Bronchial epithelial cell (primary cell): ENCODE measurements at places on chromosomes 13 and 19.

GRCh38 chr13:73136776-73137175 is 78.0 kb downstream of the KLF5 start:
- DNase-seq: no peak

- peak; percentile 62 for DNase-seq
Observed at GRCh38 chr13:98658131-98658530, 81.2 kb upstream of the STK24 start.

DNA sequence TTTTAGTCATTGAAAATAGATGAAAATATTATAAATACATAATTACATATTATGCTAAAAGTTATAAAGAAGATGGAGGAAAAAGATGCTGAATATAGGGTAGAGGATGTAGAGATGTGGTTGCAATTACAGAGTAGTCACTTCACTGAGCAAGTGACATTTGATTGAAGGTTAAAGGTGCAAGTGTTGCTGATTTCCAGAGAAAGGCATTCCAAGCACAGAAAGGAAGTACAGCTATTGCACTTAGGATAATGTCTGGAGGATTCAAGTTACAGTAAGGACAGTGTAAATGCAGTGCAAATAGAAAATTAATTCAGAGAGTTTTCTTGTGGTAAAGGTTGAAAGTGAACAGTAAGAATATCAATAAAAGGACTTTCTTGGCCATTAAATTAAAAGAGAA is 1721.8 kb downstream of the PCDH9 start:
- no peak for DNase-seq

DNA sequence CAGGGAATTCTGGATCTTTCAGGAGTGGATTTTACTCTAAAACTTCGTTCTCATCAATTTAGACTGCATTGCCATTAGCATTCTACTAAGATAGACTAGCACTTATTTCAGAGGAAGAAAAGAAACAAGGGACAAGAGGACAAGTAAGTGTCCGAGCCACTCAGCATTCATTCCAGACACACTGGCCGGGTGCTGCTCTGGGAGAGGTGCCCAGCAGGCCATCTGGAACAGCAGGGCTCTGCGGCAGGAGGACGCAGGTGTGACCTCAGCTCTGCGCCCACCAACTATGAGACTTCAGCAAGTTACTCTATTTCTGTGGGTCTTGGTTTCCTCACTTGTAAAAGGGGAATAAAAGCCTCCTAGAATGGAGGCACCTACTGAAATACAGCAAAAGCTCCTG is 4.2 kb downstream of the EPS15L1 start:
- no peak for DNase-seq

DNA sequence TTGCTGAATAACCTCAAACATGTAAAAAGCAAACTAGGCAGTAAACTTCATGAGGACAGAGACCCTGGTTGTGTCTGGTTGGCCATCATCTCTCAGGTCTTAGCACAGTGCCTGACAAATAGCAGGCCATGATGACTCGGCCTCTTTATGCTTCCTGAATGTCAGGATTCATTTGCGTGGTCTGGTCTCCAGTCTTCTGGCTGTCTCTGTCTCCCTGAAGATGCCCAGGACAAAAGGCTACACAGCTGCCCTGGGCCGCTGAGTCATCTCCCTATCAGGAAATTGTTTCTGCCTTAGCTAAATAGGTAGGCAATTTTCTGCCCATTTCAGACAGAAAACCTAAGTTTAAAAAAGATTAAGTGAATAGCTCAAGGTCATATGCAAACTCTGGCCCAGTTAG is 84.1 kb upstream of the FNDC3A start:
- peak; percentile 81 for DNase-seq

DNA sequence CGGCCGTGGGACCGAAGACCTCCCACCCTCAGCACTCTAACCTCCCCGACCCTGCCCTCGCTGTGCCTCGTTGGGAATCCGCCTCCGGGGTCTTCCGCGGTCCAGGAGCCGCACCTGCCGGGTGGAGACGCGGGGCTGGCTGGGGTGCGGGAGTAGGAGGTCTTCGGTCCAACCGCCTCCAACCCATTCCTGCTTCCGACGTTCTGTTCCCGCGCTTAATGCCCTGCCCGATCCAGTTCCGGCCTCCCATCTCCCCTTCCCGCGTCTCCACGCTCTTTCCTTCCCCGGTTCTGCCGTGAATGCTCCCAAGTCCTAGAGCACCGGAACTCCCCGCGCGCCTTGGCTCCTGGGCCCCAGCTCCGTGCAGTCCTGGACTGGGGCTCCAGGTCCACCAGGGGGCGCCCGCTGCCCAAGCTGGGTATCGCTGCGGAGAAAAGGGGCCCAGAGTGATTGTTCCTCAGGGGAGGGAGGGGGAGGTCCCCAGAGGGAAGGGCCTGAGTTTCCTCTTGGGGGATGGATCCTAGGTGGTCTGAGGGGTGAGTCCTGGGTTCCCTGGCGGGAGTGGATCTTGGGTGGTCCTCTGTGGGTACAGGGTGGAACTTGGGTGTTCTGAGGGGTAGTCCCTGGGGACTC is 14.1 kb upstream of the TNFSF9 start:
- peak; percentile 49 for DNase-seq

GRCh38 chr13:99737481-99738245 is 233.9 kb downstream of the ZIC5 start:
- no peak for DNase-seq

GRCh38 chr13:104592127-104592526 is 1525.9 kb upstream of the SLC10A2 start:
- DNase-seq: peak; percentile 87

- no peak for DNase-seq
Observed at GRCh38 chr13:50693727-50694126, 149.8 kb downstream of the DLEU7 start.

DNA sequence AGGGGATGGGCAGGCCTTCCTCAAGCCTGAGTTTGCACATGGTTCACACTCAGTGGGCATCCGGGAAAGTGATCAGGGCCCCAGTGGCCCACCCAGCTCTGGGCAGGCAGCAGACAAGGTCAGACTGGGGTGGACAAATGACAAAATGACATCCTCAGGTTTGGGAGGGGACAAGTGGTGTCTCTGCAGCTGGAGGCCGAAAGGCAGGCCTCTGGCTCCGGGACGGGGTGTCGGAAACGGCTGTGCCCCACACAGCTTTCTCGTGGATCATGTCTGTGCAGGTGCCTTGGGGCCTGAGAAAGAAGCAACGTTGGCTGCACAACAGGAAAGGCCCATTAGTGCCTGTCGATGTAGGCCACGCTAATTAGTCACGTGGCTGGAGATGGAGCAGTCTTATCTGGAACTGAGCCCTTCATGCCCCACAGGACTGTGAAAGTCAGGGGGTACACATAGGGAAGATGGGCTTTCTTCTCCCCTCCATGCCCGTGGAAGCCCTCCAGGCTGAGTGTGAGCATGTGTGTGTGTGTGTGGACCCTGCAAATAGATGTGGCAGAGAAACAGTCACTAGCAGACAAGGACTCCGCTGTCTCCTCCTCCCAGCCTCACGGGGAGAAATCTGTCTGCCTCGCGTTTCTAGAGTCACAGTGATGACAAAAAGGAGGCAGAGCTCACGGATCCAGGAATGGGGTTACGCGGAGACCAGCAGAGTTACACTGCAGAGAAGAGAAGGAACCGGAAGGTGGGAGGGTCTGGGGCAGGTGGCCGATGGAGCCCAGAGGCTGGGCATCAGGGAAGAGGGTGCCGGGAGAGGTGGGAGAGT is 44.2 kb downstream of the CHST8 start:
- no peak for DNase-seq

DNA sequence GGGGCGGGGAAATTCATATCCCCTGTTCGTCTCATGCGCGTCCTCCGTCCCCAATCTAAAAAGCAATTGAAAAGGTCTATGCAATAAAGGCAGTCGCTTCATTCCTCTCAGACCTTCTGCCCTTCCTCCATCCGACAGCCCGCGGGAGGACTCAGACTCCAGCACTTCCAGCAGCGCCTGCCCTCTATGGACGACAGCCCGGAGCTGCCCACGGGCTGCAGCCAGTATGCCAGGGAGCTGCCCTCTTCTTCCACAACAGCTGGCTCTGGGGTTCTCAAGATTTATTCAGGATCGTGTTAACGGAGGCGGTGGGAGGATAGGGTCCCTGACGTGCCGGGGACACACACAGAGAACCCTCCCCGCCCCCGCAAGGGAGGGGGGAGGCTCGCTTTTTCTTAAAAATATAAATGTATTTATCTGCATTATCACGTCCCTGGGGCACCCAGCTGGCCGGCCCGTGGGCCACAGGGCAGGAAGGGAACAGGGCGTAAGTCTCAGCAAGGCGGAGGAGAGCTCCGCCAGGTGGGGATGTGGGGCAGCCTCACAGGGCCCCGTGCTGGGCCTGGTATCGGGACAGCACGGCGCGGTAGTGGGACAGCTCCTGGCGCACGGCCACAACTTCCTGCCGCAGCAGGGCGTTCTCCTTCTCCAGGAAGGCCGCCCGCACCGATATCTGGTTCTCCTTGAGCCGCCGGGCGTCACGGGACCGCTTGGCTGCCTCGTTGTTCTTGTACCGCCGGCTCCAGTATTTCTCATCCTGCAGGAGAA is 6.7 kb downstream of the DBP start:
- no peak for DNase-seq

GRCh38 chr13:21216332-21216731 is 39.9 kb downstream of the MRPL57 start:
- DNase-seq: no peak

DNA sequence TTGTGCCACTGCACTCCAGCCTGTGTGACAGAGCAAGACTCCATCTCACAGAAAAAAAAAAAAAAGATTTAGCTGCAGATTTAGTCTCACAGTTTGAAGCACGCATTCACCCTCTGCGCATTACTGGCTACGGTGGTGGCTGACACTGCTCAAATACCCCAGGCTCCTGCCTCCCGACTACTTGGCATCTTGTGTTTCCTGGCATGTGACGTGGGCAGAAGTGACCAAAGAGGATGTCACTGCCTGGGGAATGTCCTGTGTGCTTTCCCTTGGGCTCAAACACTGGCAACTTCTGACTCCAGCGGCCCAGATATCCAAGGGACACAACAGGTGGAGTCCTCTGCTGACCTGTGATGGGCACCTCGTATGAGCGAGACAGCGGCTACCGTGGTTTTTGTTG is 24.7 kb upstream of the EIF3G start:
- no peak for DNase-seq

GRCh38 chr19:46371371-46371901 is 24.5 kb downstream of the PPP5C start:
- DNase-seq: peak; percentile 24

- DNase-seq: peak; percentile 18
Observed at GRCh38 chr19:44303976-44304568, 753 bp downstream of the ZNF235 start.

DNA sequence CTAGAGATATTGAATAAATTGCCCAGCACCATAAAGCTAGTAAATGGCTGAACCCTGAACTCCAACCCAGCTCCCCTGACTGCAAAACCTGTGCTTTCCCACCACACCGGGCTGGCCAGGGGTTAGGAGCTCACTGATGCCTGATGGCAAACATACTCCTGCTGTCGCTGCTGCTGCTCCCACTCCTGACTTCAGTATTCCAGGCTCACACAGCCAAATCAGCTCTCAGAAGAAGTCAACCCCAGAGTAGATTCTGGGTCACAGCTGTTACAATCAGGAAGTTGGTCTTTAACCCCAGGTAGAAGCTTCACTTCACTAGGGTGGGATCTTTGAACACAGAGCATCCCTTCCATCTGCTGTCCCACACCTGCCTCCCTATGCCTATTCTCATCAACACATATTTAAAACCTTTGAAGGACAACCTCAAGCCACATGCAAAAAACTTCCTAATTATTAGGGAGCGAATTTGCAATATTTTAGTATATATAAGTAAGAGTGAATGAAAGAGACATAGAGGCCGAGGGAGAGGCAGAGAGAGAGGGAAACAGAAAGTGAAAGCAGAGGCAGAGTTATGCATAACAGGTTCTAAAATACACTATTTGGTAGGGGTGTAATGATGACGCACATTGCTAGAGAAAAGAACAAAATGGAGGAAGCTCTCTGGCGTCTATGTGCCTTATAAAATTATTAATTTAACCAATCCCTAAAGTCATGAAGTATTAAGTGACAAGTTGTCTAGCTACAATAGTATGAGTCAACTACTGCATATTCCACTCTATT is 99.4 kb upstream of the SERP2 start:
- DNase-seq: peak; percentile 64

DNA sequence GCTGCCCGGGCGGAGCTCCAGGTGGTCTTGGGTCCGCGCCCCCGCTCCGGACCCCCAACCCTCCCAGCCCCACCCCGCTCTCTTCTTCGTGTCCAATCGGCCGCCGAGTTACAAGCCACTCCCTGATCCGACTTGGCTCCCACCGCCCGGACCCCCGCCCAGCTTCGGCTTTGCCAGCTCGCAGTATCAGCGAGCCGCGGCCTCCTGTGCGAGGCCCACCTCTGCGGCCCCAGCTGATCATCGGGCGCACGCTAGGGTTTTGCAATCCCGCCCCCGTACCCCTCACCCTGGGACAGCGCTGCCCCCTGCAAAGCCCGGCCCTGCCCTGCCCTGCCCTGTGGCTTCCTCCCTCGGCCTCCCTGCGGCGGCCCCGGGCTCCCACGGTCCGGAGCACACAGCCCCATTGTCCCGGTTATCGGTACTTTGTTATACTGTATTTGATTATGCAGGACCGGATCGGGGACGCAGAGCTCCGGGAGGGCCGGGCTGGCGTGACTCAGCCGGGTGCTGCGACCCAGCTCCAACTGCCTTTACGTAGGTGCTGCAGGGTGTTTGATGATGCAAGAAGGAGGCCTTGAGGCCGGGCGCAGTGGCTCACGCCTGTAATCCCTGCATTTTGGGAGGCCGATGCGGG is 598 bp upstream of the LPAR2 start:
- DNase-seq: peak; percentile 82

DNA sequence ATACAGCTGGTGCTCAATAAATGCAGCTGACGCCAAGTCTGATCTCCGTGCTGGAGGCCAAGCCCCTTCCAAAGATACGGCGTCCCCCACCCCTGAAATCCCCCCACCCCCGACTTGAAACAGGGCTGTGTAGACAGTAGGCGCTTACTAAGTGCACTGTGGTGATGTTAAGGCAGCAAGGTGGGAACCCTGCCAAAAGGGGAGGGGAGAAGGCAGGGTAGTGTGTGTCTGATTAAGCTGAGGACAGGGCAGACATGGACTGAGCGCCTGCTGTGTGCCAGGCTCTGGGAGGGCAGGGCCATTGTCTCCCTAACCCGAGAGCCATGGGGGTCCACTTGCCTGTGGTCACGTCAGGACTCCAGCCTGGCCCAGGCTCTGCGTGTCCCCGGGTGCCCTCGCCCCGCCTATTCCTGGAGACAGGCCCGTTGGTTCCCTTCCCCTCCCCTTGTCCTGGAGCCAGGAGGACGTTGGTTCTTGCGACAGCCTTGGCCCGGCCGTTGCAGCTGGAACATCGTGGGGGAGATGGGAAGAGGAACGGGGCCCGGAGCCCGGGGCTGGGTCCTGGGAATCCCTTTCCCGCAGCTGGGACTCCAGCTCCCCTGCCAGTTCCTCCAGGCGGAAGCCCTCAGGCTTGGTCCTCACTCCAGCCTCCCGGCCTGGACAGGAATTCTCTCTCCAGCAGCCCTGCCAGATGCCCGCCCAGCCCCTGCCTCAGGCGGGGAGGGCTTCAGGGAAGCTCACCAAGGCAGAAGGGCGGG is 1.7 kb upstream of the ELANE start:
- no peak for DNase-seq

DNA sequence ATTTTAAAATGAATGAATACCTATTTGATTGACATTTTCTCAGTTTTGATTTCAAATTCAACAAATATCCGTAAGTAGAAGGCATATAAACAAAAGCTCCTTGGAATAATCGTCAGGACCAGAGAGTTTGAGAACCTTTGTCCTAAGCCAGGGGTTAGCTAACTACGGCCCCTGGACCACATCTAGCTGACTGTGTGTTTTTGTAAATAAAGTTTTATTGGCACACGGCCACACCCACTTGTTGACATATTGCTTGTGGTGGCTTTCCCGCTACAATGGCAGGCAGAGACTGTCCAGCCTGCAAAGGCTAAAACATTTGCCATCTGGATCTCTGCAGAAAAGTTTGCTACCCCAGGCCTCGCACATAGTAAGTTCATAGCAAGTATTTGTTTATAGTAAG is 83.4 kb downstream of the GNG7 start:
- DNase-seq: no peak
